Stimulated activated CD8-positive, alpha-beta memory T cell treated with anti-CD3 and anti-CD28 coated beads, Interleukin-4, amount 100 ng/mL, for 4 hours (primary cell): ENCODE measurements at places on chromosomes 7 and 10.

DNA sequence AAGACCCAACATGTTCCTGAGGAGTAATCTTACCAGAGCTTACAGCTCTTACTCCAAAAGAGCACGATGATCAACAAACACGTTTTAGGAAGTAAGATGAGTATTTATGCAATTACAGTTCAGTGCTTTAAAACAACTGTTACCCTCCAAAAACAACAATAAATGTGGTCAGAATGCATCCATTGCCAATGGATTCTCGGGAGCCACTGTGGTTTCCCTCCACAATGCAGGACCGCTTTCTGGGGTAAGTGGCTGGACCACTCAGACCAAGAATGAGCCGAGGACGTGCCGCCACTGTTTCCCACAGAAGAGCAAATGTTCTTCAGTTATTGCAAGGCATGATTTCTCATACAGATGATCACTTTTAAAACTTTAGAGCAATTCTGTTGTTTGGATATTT, 232.3 kb upstream of the MKLN1 start:
- no peak for DNase-seq

- peak; percentile 50 for DNase-seq
Observed at GRCh38 chr7:98202367-98203195, 8.7 kb upstream of the BHLHA15 start.

GRCh38 chr10:53898532-53898931, 902.5 kb downstream of the PCDH15 start:
- DNase-seq, result no peak

DNA sequence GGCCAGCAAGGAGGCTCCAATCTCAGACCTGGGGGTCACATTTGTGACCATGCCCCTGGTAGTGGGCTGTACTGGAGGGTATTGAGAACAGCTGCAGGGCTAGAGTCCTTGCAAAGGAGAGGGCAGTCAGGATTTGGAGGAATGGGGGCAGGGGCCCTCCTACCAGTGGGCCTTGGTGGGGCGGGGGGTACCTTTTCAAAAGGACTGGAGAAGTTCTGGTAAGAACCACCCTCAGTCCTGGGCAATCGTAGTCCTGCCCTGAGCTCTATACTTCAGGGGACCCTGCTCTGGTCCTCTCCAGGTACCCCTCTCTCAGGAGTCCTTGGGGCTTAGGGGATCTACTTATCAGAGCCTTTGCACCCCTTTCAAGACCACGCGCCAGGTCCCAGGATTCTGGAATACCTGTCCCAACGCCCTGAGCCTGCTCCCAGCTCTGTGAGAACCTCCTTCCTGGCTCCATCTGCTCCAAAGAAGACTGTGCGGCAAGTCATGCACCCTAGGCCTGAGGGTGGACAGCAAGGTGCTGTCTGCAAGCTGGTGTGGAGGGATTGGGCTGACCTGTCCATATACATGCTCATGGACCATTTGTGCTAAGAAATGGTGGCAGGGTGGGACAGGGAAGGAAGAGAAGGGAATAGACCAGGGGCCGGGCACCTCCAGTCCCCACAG, 134.1 kb upstream of the EEPD1 start:
- DNase-seq, result no peak

GRCh38 chr10:92753865-92754264, 64.1 kb downstream of the HHEX start:
- no peak for DNase-seq

DNA sequence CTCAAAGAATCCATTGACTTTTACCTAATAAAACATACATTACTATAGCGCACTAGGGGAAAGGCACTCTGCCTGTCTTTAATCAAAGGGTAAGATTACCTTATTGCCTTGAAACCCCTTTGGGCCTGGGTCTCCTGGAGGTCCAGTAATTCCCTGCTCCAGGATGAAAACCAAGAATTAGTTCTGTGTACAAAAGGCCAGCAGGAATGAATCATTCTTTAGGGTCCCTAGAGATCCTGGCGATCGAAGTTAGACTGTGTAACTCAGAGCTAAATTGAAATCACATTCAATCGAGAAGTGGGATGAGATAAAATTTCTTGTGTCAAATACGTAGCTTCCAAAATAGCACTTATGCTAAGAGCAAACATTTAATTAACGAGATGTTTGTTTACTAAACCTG, 29.8 kb downstream of the COL28A1 start:
- no peak for DNase-seq

DNA sequence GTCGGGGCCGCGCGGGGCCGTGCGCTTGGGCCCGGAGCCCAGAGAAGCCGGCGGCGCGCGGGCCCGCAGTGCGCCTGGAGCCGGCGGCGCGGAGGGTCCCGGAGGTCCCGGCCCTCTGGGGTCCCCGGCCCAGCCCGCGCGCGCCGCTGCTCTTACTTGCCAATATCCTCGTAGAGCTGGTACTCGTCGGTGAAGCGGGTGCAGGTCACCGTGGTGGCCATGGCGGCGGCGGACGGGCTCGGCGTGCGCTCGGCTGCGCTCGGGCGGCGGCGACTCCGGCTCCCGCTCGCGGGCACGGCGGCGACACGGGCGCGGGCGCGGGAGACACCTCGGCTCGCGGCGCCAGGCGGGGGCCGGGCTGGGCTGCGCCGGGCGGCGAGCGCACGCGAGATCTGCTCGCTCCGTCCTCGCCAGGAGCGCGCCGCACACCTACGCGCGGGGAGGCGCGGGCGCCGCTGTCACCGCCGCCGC, at the start of gene CAMK2B:
Gene CAMK2B (minus strand): TSS at position 394 of the 471 bp plus-strand sequence. CDS start 173 bp downstream, at position 221.
- DNase-seq, result no peak

GRCh38 chr7:131720703-131721102, 164.3 kb upstream of the PODXL start:
- DNase-seq, result no peak

- no peak for DNase-seq
Observed at GRCh38 chr7:135335628-135336139, 102.0 kb downstream of the STRA8 start.

- no peak for DNase-seq
Observed at GRCh38 chr10:4266416-4267085, 481.5 kb upstream of the KLF6 start.

DNA sequence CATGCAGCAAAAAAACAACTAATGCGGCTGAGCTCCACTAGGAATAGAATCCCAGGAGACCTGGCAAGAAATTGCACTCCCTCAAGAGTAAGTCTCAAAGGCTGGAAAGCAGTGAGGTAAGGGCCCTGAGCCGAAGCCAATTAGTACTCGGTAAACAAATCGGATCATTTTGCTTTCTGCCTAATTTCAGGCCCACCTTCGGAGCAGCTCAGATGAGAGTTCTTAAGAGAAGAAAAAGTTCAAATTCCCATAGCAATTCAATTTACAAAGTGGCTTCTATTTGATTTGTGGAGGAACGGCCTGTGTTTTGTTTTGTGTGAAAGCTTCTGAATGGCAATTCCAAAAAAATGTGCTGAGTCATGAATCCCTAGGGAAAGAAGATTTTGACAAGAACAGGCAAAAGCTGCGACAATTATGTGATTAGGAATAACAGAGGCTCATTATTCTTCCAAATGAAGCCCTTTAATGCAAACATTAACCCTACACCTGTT, 60.9 kb downstream of the SLC16A9 start:
- no peak for DNase-seq

DNA sequence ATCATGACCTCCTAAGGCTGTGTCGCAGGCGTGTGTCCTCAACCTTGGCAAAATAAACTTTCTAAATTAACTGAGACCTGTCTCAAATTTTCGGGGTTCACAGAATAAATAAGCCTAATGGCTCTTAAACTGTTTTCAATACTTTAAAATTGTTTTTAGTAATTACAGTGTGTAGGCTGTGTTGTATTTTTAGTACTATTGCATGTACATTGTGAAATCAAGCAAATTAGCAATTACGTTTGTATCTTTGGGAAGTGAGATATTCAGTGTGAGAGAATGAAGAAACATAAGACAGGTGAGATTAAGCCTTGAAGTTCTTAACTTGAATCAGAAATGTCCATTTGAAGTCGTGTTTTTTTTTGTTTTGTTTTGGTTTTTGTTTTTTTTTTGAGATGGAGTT, 4.8 kb upstream of the AKR1B10 start:
- DNase-seq, result no peak

GRCh38 chr7:12391922-12392615, 11.6 kb downstream of the VWDE start:
- DNase-seq, result no peak

GRCh38 chr7:37247861-37248260, 200.8 kb downstream of the ELMO1 start:
- no peak for DNase-seq

GRCh38 chr7:21429021-21429420, 1.1 kb downstream of the SP4 start:
- no peak for DNase-seq

DNA sequence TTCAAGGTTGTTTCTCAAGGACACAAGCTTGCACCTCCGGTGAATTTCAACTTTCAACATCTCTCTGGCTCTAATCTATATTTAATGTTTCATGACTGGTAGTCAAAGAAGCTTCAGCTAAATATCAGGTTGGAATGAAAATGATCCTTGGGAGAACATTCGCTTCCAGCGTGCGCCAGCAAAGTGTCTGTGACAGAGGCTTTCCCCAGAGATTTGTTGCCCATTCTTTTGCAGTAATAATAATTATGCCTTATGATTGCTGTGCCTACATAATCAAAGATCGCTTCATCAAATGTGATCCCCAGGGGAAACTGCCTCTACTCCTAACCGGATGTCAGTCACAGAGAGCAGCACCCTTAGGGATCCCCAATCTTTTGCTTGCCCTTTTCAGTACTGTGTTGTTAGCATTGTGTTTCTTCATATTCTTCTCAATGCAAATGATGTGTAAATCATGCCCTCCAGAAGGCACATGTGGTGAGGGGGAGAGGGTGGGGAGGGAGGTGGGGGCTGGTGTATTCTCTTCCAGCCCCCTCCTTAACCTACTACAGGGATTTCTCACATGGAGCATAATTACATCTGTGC, 30.5 kb downstream of the FZD1 start:
- DNase-seq, result no peak

- DNase-seq, result no peak
Observed at GRCh38 chr10:71331736-71332135, 12.7 kb downstream of the SLC29A3 start.

DNA sequence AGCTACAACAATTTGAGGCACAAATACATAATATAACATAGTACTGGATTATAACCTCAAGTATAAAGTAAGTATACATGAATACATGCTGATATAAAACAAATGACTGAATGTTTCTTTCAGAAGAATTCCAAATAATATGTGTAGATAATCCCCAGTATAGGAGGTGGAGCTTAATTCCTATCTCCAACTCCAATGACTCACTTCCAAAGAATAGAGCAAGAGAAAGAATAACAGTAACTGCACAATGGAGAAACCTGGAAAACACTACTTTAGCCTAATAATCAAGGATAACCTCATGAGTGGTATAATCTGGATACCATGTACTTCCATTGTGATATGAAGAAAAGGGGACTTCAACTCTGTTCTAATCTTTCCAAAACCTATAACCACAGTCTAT, 13.7 kb upstream of the SEMA3C start:
- no peak for DNase-seq

DNA sequence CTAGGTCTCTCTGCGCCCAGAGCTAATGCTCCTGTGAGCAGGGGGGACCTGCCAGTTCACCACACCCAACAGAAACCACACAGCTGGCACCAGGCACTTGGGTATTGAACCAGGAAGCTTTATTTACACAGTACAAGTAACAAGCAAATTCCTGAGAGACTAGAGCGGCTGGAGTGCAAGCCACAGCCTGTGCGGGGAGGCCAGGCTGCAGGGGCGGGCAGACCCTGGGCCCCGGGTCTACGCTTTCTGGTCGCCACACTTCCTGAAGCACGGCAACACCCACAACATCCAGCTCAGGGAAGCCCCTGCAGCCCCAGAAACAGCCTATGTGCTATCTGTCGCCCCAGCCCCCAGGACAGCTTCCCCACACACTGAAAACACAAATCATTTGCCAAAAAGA, 125.0 kb downstream of the FAM53B start:
- DNase-seq, result no peak

DNA sequence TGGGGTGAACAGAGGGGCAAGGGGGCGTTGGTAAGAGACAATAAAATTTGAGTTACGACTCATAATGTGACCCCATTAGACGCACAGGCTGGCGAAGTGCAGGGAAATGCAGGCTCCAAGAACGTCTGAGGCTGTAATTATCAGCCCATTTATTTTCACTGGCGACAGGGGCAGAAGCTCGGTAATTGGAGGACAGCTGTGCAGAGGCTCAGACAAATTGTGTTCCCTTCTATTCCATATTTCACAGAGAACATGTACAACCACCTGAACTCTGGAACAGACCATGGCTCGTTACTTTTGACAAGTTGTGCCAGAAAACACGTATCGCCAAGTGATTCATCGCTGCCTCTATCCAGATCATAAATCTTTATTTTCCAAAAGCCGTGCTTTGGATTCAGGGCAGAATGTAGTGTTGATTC, 137.3 kb upstream of the FRMD4A start:
- no peak for DNase-seq

DNA sequence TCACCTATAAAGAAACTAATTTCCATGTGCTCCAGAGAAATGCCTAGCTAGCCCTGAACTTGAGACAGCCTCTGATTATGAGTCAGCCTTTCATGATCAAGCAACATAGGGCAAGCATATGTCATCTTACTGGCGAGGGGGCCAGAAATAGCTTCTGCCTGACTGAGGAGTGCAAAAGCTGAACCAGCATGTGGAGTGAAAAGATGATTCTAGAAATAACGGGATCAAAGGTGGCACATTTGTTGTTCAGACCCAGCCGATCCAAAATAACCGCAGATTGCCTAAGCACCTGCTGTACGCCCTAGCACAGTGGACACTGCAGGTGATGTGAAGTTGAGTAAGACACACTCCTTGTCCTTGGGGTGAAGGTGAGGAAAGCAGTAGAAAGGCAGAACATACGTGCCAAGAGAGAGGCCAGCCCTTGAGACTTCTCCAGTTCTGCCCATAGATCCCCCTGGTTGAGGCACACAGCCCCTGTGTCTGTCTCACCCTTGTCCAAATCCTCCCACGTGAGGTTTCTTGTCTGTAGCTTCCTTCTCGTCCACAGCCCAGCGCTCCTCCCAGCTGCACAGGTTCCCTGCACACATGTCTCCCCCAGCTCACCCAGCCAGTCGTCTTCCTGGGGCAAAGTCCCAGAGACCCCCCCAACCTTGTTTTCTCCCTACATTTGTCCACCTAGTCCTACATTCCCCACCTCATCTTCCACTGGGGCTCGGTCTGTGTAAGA, 2.8 kb upstream of the BCL7B start:
- no peak for DNase-seq

DNA sequence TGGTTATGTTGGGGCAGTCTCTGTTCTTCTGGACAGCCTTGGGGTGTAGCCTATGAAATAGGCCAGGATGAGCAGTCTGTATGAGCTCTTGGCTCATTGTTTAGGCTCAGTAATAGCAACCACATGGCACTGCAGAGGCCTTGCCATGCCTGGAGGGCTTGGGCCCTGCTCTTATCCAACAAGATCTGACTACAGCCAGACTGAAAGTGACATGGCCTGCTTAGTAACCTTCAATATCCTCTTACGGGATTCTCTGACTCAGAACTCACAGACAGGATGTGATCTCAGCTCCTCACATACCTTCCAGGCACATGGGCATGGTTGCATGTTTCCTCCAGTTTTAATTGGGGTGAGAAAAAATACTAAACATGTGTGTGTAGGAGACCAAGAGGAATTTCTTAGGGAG, 289.3 kb downstream of the PTEN start:
- DNase-seq, result no peak
